Muscle of leg (tissue), 16 donors: ENCODE measurements at places on chromosomes 12 and 14. TPM values are rescaled to one million over a fixed set of nuclear protein-coding genes. Genes with fewer than 3 reads are reported as not detected.

Gene GLTP
- polyA plus RNA-seq, result 25.9 TPM

- peak; percentile 40 for DNase-seq
Observed at GRCh38 chr14:81209167-81209836, 11.5 kb downstream of the GTF2A1 start.

- peak; percentile 53 for DNase-seq
Observed at GRCh38 chr14:68941820-68942219, 37.3 kb downstream of the ACTN1 start.

DNA sequence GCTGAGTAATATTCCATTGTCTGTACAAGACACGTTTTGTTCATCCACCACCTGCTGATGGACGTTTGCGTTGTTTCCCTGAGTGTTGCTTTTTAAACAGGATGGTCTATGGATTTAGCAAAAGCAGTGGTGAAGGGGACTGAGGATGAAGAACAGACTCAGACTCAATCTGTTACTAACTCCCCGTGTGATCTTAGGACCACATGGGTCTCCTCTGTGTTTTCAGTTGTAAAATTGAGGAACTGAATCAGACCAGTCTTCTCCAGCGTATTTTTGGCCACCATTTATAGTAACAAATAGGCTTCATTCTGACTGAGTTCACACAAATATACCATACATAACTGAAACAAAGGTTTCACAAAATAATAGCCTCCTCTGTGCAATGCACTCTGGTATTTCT is 85.6 kb downstream of the FOXN3 start:
- DNase-seq, result no peak

Gene CLEC14A
- 24.2 TPM for polyA plus RNA-seq

Gene RAB21
- polyA plus RNA-seq, result 30.1 TPM

Gene SLC10A1
- polyA plus RNA-seq, result not detected

- no peak for DNase-seq
Observed at GRCh38 chr12:56377310-56377988, 14.8 kb upstream of the APOF start.

Gene ST8SIA1
- 6.4 TPM for polyA plus RNA-seq
